ENCODE measurements at places on chromosomes 4 and X. TPM values are rescaled to one million over a fixed set of nuclear protein-coding genes. Genes with fewer than 3 reads are reported as not detected.

DNA sequence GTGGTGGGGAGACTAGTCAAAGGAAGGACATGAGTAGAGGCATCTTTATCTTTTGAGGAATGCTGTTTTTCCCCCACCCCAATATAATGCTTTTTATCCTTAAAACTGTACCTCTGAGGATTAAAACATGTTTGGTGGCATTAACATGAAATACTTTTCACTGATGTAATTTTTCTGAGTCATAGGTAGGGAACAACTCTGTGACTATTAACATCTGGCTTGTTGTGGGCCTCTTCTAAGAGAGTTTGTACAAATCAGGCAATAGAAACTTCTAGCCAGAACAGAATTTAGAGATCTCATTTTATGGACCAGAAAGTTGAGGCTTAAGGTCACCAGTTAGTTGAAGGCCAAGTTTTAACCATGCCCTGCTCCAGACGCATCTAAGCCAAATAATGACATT lies 207.6 kb downstream of the SOX3 start:
- DNase-seq, result no peak

- DNase-seq, result peak; percentile 93
Observed at GRCh38 chr4:74624351-74625151, 169.8 kb downstream of the BTC start.

GRCh38 chrX:47285836-47286320 lies 53.1 kb downstream of the USP11 start:
- DNase-seq, result no peak

GRCh38 chrX:11484290-11484689 lies 181.4 kb downstream of the ARHGAP6 start:
- DNase-seq, result no peak

GRCh38 chrX:66232296-66232695 lies 68.2 kb downstream of the HEPH start:
- no peak for DNase-seq

DNA sequence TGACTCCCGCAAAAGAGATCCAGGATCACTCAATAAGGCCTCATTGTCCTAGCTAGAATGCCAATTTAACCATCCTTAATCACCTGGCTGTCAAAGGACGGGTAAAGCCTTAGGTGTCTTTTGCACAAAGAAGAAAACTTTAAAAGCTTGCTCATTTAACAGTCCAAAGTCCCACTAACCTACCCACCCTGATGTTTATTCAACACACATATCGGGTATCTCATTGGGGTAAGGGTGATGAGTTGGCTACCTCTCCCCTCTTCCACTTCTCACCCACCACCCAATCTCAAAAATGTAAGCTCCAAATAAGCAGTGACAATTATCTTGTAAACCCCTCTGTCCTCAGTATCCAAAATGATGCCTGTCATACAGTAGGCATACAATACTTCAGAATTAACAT lies 988 bp upstream of the SRD5A3 start:
- no peak for DNase-seq

DNA sequence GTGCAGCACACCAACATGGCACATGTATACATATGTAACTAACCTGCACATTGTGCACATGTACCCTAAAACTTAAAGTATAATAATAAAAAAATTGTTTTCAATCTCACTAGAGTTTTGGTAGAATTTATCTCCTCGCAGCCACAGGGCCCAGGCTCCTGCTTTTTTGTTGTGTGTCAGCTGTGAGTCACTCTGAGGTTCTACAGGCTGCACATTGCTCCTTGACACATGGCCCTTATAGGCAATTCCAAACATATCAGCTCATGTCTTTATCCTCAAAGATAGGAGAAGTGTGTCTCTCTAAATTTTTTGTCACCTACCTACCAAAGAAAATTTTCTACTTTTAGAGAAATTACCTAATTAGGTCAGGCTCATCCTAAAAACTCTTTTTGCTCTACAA lies 252.1 kb upstream of the ADGRL3 start:
- DNase-seq, result no peak

DNA sequence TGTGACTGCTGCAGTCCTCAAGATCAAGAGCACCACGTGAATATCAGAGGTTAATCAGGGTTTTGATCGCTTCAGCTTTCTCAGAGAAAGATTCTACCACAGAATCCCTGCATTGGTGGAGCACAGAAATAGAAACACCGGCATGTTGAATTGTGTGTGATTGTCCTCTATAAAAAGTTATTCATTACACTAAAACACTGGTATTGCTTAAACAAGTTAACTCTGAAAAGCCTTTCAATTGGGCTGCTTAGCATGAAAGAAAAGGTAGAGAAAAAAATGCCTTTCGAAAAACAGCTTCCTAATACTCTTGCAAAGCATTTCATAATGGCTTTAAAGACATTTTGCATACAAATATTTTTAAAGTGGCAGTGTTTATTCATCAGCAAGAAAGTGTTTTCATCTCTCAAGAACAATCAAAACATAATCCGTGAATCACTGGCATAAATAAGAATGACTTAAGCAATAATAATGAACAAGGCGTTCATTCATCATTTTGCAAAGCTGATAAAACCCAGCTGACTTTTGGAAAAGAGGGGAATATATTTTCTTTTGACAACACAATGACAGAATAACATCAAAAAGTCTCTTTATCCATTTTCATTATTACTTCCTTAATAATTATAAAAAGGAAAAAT lies 61.1 kb downstream of the HELT start:
- no peak for DNase-seq

P2RY4 gene
- not detected for total RNA-seq

LINC00632 gene
- 0.26 TPM for total RNA-seq

TMPRSS11D gene
- total RNA-seq, result 0.13 TPM

Measured in dermis microvascular lymphatic vessel endothelial cell (primary cell).